ENCODE measurements at places on chromosomes 12 and 14.

- no peak for DNase-seq
Observed at GRCh38 chr12:30827101-30828066, 72.6 kb upstream of the CAPRIN2 start.

GRCh38 chr14:96904201-96904600 is 107.0 kb downstream of the VRK1 start:
- no peak for DNase-seq

DNA sequence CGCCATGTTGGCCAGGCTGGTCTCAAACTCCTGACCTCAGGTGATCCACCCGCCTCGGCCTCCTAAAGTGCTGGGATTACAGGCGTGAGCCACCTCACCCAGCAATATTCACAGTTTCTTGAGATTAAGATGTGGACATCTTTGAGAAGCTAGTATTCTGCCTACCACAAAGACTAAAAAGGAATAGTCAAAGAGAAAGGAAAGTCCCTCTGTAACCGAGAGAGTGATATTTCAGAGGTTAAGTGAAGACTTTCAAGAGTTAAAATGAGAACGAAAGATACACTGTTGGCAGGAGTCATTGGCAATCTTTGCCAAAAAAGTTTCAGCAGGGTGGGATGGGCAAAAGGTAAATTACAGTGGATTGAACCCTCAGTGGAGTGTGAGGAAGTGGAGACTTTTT is 15.6 kb downstream of the DGKA start:
- DNase-seq, result no peak

- DNase-seq, result no peak
Observed at GRCh38 chr12:57096748-57097553, 8.0 kb downstream of the NAB2 start.

DNA sequence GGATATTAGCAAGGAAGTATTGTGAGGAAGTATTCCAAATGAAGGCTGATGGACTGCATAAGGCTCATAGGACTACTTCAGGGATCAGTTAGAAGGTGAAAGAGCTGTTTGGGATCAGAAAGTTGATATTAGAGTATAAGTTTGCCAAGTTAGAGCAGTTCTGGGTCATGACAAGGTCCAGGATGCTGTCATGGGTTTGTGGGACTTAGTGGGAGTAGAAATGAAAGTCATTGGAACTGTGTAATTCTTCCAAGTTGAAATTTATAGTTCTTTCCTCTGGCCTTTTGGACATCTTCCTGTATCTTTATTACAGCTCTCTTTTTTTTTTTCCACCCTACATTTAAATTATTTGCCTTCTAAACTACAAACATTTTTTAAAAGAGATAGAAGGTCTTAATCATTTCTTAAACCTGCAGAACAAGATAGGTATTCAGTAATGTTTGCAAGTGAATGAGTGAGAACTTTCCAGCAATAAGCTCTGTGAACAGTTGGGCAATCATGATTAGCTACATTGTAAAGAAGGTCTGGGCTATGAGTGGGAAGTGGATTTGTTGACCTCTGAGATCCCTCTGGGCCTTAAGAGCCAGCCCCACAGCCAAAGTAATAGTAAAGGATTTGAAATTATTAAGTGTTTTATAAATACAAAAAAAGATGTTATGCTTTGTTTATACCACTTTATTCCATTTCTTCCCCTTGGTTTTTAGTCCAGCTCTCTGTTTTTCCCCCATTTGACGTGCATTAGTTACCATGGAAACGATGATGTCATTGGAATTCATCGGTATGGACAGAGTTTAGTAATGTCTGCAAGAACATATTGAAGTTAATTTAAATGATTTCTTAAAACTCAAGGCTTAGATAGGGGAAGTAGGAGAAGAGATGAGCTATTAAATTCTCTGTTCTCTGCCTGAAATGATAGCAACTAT is 247.9 kb upstream of the ARHGAP5 start:
- DNase-seq, result no peak

- DNase-seq, result no peak
Observed at GRCh38 chr12:123044351-123044750, 63.9 kb downstream of the ARL6IP4 start.

GRCh38 chr12:77816196-77816595 is 14.5 kb upstream of the NAV3 start:
- no peak for DNase-seq

GRCh38 chr14:71799841-71800240 is 132.4 kb upstream of the RGS6 start:
- no peak for DNase-seq

DNA sequence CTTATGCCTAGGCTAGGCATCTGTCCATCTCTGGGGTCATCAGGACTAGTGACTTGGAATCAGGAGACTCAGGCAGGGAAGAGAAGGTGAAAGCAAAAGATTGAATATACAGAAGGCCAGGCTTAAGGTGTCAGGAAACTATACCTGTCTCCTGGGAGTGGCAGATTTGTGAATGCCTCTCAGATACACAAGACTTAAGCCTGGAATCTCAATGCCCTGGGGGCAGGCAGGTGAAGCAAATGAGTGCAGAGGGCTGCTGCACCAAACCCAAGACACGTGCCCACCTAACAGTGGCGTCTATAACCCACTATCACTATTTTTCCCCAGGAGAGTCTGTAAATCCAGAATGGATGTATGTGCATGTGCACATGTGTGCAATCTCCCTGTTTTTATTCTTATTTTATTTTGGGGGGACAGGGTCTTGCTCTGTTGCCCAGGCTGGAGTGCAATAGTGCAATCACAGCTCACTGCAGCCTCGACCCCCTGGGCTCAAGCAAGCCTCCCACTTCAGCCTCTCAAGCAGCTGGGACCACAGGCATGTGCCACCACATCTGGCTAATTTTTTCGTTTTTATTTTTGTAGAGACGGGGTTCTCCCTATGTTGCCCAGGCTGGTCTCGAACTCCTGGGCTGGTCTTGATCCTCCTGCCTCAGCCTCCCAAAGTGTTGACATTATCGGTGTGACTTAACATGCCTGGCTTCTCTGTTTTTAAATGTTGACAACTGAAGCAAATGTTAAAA is 31.9 kb upstream of the FOS start:
- DNase-seq, result no peak

GRCh38 chr12:49296034-49296835 is 1.3 kb downstream of the PRPH start:
- peak; percentile 54 for DNase-seq

DNA sequence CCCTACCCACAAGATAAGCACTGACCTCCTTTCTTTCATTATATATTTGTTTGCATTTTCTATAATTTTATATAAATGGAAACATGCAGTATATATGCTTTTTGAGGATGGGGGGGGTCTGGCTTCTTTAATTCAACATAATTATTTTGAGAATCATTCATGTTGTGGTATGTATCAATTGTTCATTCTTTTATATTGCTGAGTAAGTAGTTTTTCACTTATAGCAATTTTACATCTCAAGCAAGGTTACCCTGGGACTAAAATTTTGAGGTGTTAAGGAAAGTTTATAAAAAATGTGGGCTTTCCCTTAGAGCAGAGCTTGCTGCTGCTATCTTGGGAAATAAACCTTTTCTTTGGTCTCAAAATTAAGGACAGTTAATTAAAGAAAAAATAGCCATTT is 89.9 kb upstream of the EGLN3 start:
- no peak for DNase-seq

DNA sequence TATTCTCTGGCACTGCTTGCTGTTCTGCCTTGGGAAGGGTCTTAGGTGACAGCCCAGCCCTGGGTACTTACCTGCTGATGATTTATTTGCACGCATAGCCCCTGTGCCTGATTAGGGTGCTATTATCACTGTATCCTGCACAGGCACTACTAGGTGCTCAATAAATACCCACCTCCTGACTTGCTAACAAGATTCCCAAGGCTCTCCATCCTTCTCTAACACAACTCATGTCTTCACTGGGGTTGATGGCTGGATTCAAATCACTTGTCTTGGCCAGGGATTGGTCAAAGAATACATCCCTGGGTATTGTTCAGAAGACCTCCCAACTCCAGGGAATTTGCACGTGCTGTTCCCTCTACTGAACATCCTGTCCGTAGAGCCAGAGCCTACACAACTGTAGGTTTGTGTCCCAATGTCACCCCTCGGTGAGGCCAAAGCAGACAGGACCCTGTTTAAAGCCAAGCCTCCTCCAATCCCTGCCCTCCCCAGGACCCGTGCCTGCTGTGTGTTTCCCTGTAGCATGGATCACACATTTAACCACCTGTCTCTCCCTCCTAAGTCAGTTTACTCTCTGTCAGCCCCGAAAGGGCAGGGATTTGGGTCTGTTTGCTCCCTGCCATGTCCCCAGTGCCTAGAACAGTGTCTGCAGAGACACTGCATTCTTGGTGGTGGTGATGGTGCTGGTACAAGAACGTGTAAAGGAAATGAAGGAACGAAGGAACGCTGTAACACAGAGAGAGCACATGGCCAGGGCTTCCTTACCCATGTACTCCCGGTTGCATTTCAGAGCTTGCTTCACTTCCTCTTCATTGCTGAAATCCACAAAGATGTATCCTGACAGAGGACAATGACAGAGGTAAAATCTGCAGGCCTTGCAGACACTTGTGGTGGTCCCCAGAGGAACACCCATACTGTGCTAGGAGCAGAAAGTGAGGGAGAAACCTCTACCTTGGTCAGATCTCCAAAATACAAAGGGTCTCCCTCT is 16.5 kb downstream of the RBM19 start:
- DNase-seq, result no peak

DNA sequence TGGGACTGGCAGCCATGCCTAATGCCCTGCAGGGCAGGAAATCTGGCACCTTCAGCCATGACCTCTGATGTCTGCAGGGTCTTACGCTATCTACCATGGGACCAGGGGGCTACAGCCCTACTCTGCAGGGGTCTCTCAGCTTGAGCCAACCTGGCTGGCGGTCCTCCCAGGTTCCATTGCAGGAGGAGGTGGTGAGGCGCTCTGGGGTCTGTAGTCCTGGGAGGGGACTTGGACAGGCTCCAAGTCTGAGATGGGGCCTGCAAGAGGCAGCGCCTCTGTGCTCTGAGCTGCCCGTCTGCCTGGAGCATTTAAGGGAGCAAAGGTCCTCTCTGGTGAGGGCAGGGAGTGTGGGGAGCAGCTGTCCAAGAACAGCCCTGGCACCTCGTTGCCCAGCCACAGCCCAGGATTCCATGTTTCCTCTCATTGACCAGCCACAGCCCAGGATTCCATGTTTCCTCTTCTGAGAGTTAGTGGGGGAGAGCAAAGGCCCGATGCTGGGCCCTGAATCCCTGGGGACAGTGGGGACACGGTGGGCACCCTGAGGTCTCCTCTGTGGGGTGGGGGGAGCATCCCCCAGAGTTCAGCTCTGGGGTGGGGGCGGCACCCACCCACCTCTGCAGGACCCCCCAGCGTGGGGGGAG is 655 bp downstream of the PLD4 start:
- no peak for DNase-seq

- no peak for DNase-seq
Observed at GRCh38 chr14:77903937-77904617, 104.2 kb downstream of the ADCK1 start.

DNA sequence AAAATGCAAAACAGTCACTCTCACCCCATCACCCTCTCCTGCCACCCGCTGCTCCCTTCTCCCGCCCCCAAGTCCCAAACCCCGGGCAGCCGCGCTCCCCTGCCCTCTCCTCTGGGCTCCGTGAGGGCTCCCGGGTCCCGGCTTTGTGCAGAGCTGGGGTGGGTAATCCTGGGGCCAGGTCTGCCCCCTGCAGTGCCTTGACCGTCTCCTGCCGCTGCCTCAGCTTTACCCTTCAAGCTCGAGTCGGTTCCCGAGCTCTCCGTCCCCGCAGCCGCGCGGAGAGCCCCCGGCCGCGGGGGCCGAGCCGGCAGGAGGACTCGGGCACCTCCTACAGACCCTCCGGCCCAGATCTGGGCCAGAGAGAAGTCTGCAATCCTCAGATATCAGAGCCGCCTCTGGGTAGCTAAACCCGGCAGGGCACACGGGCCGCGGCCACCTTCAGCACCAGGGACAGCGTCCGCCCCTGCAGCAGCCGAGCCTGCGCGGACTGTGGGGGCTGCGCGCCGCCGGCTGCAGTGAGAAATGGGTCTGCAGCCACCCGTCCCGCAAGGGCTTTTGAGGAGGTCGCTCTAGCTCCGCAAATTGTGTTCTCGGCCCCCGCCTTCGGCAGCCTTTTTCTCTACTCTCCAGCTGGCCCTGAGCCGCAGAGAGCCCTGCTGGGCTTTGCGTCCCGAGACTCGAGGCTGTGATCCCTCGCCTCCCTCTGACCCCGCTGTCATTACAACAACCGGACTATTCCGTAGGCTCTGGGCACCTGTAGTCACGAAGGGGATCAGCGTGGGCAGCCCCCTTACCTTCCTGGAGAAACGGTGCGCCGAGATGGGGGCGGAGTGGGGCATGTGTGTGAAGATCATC is 1.2 kb downstream of the PRMT8 start:
- DNase-seq, result no peak

GRCh38 chr12:106101803-106102202 is 37.0 kb downstream of the NUAK1 start:
- DNase-seq, result no peak

DNA sequence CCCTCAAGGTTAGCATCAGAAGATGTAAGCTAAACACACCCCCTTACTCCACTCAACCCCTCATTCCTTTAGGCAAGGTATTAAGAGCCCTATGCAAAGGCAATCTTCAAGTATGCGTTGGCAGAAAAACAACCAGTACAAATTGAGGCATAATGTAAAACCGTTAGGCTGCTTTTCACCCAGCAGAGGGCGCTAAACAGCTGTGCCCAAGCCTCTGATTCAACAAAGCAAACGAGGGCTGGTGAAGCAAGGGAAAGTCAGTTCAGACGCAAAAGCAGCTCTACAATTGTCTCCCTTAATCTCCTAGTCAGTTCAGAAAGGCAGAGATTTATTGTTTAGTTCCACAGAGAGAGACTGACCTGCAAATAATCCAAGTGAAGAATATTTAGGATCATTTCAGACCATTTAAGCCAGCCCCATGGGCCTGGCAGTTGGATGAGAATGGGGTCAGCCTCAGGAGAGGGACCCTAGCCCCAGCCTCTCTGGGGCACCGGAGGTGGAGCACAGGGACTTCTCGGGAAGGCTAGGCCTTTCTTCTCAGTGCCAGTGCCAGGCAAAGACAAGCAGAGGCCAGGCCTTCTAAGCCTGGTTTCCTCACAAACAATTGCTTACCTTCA is 23.5 kb downstream of the DCAF5 start:
- peak; percentile 20 for DNase-seq

DNA sequence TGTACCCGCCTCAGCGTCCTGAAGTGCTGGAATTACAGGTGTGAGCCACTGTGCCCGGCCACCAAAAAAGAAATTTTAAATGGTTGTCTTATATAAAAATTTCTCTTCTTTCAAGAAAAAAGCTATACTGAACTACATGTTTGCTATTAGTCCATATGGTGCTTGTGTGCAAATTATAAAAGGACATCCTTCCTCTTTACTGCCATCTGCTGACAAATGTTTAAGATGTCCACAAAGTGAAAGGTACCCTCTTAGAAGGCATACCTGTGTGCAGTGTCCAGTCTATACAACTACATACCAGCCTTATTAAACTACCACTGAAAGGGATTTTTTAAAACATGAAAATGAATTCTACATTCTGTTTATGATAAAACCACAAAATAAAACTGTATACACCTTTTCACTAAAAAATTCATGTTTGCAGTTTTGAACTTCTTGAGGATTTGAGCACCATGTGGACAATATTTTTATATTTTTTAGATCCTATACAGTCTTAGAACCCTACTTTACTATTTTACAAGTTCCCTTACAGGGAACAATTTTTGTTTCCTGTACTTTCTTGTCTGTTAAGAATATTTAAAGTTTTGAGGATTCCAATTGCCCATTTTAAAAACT is 32.8 kb upstream of the TOMM20L start:
- DNase-seq, result no peak
